Tongue (tissue), 3 donors: ENCODE measurements at places on chromosomes 1 and 21. TPM values are rescaled to one million over a fixed set of nuclear protein-coding genes. Genes with fewer than 3 reads are reported as not detected.
A peak's percentile ranks its signal among the peaks of the same experiment; 100 is the strongest.

The SELENOF gene
- 130 TPM for total RNA-seq

The TBX15 gene
- total RNA-seq: 88.8 TPM

The GUCA2B gene
- not detected for total RNA-seq

GRCh38 chr1:223035724-223036478, 107.1 kb downstream of the TLR5 start:
- DNase-seq: no peak

DNA sequence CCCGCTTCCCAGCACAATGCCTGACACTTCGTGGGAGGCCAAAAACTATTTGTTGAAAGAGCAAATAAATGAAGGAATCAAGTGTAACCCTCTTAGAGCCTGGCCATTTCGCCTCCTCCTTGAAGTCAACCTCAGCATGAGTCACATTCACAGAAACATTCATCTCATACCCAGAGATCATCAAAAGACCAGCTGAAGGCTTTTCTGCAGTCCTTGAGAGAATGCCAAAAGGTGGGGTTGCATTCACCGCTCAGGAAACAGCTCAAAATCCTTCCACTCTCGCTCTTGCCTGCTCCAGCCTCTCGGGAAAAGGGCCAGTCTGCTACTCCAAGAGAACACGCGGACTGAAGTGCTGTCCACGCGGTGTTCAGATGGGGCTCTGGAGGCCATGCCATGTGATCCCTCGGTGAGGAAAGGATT, 90.0 kb downstream of the VWA5B1 start:
- no peak for DNase-seq

GRCh38 chr1:190452272-190452848, 25.3 kb downstream of the BRINP3 start:
- no peak for DNase-seq

DNA sequence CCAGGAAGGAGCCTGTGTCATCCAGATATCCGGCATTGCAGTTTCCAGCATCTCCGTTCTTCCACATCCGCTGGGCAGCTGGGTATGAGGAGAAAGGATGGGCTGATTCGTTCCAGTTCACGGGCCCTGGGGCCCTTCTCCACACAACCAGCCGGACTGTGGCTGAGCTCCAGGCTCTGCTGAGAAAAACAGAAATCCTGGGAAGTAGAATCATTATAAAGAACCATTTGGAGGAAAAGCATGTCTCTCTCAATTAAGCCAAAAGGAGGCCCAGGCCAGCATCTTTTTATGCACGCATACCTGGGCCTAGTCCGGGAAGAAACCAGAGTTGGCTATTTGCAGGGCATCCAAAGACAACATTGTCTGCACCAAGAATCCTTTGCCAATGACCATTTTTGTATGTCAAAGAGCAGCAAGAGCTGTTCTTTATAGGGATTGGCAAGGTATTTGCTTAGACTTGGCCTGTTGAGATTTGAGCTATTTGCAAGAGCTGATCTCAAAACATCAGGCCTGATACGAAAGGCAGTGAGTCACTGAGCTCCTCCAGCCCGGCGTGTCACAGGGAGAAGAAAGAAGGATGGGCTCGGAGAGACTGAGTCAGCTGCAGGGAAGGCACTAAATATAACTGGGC, 84.9 kb upstream of the ARHGEF16 start:
- peak; percentile 78 for DNase-seq

GRCh38 chr1:204338997-204339396, 20.7 kb downstream of the PLEKHA6 start:
- no peak for DNase-seq

GRCh38 chr1:225747566-225747965, 30.1 kb upstream of the SRP9 start:
- DNase-seq: no peak
